ENCODE measurements at places on chromosomes 12 and 14.

DNA sequence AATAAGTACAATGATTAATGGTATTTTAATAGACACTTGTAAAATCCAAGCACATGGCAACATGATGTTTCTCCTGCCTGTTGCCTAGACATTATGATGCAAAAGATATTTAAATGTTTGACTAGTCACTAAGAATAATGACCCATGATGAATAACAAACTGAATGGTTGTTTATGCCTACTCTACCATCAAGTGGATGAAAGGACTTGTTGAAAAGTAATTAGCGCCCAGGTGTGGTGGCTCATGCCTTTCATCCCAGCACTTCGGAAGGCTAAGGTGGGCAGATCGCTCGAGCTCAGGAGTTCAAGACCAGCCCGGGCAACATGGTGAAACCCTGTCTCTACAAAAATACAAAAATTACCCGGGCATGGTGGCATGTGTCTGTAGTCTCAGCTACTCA, 30.7 kb downstream of the KIF21A start:
- no peak for DNase-seq

- no peak for DNase-seq
These were observed 4.7 kb downstream of the ADCK1 start for GRCh38 chr14:77804592-77804991.

GRCh38 chr12:47773858-47774580, 981 bp downstream of the SLC48A1 start:
- no peak for DNase-seq

GRCh38 chr12:123106640-123107359, 44.1 kb downstream of the PITPNM2 start:
- DNase-seq = peak; percentile 24

DNA sequence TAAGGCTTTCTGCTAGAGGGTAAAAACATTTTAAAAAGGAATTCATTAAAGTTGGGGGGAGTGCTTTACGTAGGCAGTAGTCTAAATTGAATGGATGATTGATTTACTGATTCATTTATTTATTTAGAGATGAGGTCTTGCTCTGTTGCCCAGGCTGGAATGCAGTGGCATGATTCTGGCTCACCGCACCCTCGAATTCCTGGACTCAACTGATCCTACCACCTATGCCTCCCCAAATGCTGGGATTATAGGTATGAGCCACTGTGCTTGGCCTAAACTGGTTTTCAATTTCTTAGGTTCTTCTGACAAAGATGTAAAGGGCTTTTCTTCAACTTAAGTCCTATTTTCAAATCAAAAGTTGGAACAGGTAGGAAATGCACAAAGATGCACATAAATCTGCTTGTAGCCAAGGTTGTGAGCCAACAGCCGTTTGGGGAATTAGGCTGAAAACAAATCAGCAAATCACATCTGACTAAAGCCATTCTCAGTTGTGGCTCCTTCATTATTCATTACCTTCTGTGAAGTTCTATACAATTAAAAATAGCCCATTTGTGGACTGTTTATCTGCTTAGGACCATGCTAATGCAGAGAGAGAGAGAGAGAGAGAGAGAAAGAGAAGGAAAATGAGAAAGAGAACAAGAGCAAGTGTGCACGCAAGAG, 218.0 kb downstream of the PPM1H start:
- no peak for DNase-seq

Data from stimulated activated CD4-positive, alpha-beta T cell treated with anti-CD3 and anti-CD28 coated beads, Interleukin-12 subunit alpha, Interleukin-12 subunit beta, amount 100 ng/mL, for 4 hours (primary cell).